ENCODE measurements at places on chromosomes 16 and 17.

DNA sequence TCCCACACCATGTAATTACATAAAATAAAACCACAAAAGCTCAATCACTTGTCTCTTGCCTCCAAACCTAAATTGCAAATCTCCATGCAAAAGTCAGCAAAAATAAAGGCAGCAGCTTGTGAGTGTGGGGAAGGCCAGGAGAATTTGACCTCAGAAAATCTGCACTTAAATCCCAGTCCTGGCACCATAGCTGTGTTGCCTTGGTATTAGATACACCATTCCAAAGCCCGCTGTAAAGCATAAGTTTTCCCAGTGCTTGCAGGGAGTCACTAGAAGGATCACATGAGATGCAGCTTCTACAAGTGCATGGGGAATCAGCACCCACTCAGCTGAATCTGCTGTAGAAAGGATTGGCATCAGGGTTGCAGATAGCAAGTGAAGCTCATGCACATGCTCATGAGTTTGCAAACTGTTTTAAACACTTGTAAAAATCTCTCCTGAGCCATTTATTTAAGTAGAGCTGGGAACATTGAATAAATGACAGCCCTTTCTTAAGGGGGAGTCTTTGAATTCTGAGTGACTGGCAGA lies 495.0 kb upstream of the HSBP1 start:
- no peak for DNase-seq

- no peak for DNase-seq
These were observed 49.3 kb upstream of the TNRC6C start for GRCh38 chr17:77909236-77909635.

GRCh38 chr16:30445149-30445407 lies 596 bp downstream of the SEPHS2 start:
- no peak for DNase-seq

DNA sequence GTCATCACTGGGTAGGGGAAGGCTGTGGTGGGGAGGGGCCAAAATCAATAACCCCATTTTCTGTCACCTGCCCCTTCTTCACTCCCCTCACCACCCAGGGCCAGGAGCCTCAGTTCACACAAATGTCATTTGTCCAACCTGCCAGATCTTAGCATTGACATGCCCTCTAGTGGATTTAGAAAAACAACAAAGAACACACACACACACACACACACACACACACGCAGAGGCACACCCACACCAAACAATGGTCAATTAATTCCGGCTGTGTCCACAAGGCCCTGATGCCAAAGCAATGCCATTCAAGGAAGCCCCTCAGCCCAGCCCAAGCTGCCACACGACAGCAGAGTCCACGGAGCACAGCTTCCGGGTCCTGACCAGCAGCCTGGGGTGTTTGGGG lies 68.4 kb downstream of the NOG start:
- no peak for DNase-seq

GRCh38 chr17:55416000-55416399 lies 5.6 kb downstream of the MMD start:
- no peak for DNase-seq

- no peak for DNase-seq
These were observed 581.5 kb upstream of the RBFOX1 start for GRCh38 chr16:6751191-6751590.

DNA sequence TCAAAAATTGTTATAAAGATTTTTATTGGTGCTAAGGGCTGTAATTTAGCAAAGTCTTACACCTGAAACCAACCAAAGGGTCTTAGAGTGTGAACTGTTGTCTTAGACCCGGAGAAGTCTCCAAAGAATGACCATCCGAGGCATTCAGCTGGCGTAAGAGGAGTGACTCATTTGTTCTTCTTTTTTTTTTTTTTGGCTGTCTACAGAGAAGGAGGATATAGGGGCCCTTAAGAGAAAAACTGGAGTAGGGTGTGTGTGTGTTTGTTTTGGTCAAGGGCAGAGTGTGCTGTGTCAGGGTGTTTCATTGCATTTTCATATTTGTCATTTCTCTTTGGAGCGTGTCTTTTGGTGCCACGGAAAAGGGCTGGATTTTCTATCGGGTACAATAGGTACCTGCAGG lies 508.0 kb downstream of the WWOX start:
- DNase-seq: no peak

DNA sequence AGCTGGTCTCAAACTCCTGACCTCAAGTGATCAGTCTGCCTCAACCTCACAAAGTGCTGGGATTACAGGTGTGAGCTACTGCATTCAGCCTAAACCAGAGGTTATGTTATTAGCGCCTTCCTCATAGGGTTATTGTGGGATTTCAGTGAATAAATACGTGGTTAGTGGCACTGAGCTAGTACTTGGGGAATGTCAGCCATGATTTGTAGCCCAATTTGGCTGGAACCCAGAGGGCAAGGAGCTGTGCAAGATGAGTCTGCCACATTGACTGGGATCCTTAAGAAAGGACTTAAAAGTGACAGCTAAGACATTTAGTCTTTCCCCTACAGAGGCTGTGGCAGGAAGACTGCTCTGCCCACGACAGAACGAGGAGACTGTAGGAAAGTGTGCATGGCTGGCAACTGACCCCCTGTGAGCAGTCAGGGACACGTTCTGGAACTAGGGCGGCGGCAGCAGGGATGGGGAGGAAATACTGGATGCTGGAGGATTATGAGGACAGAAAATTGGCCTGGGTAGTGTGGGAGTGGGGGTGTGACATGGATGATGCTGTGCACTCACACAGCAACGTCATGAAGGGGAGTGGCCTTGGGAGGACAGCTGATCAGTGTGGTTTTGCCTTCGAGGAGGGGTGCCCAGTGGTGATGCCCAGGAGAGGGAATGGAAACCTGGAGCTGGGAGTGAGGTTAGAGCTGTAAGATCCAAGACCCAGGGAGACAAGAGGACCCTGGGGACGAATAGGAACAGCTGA lies 14.6 kb downstream of the ATP5PD start:
- DNase-seq: peak; percentile 19

- no peak for DNase-seq
These were observed 216.3 kb upstream of the NLRP1 start for GRCh38 chr17:5800646-5801045.

DNA sequence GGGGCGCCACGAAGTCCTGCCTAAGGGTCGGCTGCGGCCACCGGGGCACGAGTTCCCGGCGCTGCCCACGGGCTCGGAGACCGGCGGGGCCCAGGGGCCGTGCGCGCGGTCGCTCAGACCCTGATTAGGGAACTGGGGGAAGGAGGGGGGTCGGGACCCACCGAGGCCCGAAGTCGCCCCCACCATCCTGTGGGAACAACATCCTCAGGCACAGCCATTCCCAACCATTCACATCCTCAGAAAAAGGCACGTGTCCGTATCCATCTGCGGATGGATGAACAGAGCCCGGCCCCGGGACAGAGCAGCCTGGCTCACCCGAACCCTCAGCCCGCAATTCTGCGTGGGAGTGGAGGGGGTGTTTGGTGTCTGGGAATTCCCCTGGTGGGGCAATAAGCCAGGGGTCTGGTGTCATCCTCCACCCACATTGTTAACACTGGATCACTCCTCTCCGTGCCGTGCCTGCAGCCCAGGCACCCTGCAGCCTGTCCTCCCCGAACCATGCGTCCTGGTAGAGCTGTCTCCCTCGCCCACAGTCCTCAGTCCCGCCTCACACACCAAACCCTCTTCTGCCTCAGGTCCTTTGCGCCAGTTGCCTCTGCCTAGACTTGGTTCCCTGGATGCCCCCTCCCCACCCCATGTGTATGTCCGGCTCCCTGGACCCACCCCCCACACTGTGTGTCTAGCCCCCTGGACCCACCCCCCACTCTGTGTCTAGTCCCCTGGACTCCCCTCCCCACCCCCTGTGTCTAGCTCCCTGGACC lies 789 bp upstream of the CCDC57 start:
- DNase-seq: peak; percentile 45

DNA sequence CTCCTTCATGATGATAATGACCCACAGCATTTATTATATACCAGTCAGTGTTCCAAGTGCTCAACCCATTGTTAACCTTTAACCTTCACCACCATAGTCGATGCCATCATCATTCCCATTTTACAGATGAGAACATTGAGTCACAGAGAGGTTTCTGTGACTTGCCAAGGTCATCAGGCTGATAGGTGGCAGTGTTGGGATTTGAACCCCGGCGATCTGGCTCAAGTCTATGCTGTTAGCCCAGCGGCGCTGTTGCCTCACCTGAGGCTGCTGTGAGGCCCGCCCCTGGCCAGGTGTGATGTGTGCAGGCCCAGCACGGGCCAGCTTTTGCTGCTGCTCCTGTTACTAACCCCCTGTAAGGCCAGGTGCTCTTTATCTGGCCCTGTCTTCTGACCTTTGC lies 101.2 kb downstream of the OR1D5 start:
- DNase-seq: no peak

DNA sequence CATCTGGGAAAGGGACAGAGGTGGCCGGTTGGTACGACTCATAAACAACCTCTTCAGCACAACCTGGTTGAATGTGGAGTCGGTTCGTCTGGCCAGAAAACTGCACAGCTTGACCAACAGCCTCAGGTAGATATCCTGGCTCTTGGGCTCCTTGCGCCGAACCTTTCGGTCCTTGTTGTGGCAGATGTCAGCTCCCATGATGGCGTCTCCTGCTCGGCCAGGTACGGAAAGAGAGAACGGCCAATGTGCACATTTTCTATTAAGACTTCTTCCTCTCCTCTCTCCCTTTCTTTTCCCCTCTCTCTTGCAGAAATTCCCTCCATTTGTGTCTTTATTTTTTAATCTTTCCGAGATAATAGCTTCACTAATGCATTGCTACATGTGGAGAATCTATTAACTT lies 41.8 kb upstream of the CNTNAP4 start:
- DNase-seq: no peak

GRCh38 chr17:16999931-17000625 lies 28.2 kb upstream of the TNFRSF13B start:
- no peak for DNase-seq

DNA sequence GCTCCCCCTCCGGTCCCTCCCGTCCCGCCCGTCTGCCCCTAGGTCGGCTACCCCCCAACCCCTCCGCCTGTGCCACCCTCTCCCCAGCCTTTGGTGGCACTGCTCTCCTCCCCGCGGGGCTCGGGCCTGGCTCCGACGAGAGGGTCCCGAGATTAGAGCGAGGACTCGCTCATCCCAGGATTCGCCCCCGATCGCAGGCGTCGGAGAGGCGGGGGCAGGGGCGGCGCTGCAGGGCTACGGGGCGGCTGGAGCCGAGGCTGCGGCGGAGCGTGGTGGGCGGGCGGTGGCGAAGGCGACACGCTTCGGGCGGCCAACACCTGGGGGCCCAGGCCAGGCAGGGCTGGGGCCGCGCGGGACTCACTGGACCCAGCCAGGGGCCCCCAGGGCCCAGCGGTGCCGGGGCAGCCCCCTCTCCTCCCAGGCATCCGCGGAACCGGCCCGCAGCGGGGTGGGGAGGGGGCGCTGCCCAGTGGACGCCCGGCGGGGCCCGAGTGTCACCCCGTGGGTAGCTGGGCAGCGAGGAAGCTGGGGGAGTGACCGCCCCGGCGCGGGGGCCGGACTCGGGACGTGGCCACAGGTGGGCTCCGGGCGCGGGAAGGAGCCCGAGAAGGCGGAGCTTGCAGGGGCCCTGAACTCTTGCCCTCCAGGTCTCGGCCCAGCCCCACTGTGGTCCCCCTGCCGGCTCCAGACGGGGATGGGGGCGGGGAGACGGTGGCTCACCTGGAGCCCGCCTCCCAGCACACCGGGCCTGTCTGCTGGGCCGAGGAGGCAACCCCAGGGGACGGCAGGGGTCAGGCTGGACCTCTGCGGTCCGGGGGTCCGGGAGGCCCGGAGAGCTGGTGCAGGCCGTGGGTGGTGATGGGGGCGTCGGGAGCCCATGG lies 1.5 kb downstream of the MGAT5B start:
- no peak for DNase-seq

DNA sequence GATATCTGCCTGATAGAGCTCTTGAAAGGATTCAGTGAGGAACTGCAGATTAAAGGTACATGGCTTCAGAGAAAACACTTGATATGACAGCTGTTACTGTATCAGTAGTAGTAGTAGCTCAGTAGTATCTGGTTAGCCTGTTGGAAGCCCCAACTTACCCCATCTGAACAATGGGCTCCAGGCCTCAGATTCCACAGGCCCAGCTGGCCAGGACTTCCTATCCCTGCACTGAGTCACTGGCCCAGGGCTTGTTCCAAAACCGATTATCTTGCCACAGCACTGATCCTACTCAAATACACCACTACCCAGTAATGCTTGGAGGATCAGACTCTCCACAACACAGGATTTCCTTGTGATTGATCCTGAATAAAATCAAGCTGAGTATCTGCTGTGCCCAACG lies 32.6 kb downstream of the DCUN1D3 start:
- DNase-seq: no peak

DNA sequence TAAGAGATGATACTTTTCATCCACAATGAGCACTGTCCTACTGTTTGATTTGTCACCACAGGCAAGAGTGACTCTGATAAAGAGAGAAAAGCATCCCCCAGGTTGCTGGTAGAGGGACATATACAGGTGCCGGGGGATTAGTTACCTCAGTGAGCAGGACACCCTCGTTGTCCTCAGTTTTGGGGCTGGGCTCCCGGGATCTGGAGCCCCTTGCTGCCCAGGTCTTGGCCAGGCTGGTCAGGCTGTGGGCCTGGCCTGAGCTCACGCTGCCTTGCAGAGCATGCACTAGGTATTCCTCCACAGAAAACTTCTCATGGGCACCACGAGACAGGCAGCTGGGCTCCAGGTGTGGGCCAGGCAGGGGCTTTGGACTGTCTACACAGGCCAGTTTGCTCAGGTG lies 24.4 kb upstream of the SPATA32 start:
- DNase-seq: no peak

Data from activated gamma-delta T cell treated with Interleukin-2 at 50 U/mL for 16 hours (primary cell).